ENCODE measurements at places on chromosomes 13 and 19.

DNA sequence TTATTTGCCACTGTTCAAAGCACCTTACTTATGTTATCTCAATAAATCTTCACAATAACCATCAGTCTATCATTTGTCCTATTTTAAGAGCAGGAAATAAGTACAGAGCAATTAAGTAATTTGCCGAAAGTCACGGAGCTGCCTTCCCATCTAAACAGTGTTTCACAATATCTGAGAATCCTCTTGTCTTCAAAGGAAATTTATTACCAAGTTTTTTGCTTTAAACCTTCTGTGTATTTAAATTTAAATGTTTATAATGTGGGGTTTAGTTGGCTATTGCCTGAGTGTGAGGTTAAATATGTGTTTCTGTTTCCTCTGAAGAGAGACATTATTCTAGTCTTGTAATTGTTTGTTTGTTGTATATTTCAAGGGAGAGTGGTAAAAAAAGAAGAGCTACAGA lies 633.1 kb downstream of the EFNB2 start:
- no peak for DNase-seq

DNA sequence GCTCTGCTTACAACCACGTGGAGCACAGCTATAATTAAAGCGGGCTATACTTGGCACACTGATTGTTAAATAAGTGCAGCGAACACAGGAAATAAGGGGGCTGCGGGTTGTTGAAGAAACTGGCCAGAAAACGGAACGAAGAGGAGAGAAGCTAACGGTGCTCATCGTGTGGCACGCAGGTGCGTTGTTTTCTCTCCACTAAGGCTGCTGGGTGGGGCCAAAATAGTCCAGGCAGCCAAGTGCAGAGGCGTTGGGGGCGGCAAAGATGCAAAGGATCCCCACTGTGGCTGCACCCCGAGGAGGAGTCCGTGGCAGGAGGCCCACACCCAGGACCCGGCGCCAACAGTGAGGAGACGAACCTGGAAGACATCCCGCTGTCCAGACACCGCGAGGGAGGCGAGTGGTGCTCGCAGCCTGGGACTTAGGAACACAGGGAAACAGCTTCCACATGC lies 8.1 kb upstream of the ARL11 start:
- no peak for DNase-seq

- no peak for DNase-seq
Observed at GRCh38 chr19:1691589-1692290, 39.3 kb upstream of the TCF3 start.

DNA sequence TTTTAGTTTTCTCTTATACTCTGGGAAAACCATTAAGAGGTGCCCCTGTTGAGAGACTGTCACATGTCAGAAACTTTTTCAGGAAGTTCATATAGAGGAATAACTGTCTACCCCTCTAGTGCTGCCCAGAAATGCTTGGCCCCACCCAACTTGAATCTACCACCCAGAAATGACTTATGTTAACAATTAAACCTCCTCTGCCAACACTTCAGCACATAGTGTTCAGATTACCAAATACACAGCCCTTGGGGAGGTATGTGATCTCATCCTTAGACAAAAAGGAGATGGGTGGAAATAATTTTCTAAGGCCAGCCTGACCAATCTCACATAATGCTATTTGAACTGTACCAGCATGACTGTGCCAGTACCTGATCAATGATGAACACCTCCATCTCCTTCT lies 35.6 kb downstream of the CCDC169 start:
- no peak for DNase-seq

- no peak for DNase-seq
Observed at GRCh38 chr13:30504081-30504480, 38.3 kb upstream of the HMGB1 start.

GRCh38 chr13:20359335-20359734 lies 127.2 kb upstream of the GJB6 start:
- no peak for DNase-seq

DNA sequence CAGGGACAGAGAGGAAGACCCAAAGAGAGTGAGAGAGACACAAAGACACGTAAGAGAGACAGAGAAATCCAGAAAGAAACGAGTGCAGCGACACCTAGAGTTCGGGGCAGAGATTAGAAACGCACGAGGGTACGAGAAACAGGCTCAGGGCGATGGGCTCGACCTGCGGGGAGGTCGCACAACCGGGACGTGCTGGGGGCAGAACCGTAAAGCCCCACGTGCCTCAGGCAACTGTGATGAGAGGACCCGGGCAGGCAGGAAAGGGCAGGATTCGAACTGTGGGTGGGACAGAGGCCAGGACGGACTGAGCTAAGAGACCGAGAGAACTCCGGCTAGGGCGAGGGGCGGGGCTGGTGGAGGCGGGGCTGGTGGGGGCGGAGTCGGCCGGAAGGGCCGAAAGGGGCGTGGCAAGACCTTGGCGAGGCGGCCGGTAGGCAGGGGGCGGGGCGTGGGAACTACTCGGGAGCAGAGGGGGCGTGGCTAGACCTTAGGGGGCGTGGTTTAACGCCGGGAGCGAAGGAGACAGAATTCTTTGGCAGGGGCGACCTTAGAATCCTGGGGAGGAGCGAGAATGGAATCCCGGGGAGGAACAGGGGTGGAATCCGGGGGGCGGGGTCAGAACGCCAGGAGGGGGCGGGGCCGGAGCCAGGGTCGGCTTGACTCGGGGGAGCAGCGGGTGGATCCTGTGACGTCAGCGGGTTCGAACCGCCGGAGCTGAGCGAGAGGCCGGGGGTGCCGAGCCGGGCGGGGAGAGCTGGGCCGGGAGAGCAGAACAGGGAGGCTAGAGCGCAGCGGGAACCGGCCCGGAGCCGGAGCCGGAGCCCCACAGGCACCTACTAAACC lies at the start of gene NECTIN2:
Gene NECTIN2 (plus strand): TSS at position 686 of the 843 bp plus-strand sequence. CDS start 229 bp downstream, outside the sequence.
- DNase-seq = peak; percentile 24

GRCh38 chr13:111614009-111614408 lies 293.6 kb downstream of the TEX29 start:
- no peak for DNase-seq

GRCh38 chr19:6821639-6822310 lies 49.3 kb downstream of the VAV1 start:
- DNase-seq = no peak

Data from activated CD8-positive, alpha-beta memory T cell treated with anti-CD3 and anti-CD28 coated beads for 1 hour (primary cell).